Activated CD8-positive, alpha-beta memory T cell treated with anti-CD3 and anti-CD28 coated beads for 4 hours (primary cell): ENCODE measurements at places on chromosomes 16 and 17.

GRCh38 chr17:34859652-34860051, 101.6 kb downstream of the CCT6B start:
- DNase-seq: no peak

DNA sequence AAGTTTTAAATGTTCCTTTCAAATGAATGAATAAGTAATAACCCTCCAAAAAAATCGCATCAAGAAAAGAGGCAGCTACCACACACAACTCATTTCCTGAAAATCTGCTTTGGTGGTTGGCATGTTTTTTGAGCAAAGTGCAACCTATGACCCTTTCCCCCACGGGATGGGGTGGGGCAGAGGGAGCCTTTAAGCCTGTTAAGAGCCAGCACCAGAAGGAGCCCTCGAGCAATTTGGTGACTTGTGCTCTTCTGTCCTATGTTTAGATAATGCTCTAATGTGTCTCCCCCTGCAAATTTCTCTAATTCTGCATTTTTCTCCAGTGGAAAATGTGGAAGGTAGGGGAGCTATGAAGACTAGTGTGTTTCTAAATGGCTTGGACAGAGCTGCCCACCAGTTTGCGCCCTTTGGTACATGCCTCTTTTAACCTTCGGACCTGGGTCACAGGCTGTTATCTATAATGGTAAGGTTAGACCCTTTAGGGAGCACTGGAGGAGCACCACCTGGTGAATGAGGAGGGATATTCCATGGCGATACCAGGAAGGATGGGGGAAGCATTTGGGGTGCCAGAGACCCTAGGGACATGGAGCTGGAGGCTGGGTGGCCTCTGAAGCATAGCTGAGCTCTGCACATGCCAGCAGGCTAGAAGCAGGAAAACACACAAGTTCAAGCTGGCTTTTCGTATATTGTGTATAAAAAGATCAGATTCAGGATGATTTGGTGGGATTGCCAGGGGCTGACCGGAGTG, 1.6 kb downstream of the PYCARD start:
- DNase-seq: no peak

GRCh38 chr16:88339930-88340754, 42.6 kb upstream of the ZNF469 start:
- no peak for DNase-seq

GRCh38 chr17:22507823-22508222, 815.5 kb downstream of the KCNJ18 start:
- no peak for DNase-seq
